ENCODE measurements at places on chromosomes 3 and 15.

GRCh38 chr15:57503911-57504598, 87.6 kb upstream of the MYZAP start:
- no peak for DNase-seq

DNA sequence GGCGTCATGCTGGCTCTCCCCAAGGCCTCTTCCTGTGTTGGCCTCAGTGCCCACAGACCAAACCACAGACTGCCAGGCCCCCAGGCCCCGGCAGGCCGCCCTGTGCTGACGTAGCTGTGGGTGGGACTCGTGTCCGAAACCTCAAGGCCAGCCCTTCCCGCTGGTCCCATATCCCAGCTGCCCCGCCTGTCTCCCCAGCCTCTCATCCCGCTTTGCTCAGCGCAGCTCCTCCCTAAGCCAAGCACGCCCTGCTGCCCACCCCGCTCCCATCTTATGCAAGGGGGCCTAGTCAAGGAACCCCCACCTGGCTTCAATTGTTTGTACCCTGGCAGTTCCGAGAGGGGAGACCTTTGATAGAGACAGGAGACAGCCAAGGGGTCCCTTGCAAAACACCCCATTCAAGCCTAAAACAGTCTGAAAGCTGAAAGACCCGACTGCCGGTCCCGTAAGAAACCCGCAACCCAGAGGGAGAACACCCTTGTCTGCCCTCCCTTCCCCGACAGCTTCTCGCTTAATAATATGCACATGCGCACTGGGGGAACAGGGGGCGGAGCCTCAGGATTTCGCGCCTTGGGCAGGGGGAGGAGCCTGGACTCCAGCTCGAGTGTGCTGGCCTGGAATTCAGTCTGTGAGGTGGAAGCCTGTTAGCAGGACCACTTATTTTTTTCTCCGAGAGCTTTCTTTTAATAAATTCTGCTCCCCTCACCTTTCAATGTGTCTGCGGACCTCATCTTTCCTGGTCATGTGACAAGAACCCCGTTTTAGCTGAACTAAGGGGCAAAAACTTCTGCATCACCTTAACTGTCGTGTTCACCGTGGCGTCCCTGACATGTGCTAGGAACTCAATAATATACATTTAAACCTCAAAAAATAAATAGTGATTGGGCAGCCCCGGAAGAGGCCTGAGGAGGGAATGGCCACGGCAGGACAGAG, 17.2 kb downstream of the TNFAIP8L3 start:
- no peak for DNase-seq

DNA sequence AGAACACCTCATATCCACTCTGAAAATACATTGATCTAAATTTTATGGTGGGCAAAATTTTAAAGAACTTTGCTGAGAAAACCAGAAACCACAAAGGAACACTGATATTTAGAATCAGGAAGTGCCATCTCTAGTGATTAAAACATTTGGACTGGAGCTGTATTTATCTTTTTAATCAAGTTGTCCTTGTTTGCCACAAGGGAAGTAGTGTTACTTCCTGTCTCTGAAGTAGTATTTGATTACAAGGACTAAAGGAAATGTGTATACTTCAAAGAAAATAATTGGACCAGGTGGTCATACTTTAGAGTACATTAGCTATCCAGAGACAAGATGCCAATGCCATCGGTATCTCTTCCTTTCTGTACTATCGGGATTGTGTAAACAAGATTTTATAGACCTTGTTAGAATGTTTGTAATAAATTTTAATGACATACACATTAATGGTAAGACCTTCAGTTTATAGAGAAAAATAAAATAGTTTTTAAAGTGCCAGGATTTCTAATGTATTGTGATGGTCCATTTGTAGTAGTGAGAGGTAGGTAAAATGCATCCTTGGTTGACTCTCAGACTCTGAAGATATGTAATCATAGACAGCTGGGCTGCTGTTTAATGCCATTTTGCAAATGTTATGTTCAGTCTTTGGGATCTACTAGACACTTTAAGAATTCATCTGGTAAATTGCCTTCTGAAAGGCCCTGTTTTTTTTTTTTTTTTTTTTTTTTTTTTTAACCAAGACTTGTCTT, 131.9 kb downstream of the B3GALNT1 start:
- peak; percentile 89 for DNase-seq

- no peak for DNase-seq
Measured at GRCh38 chr15:101517504-101517903, 28.0 kb upstream of the PCSK6 start.

DNA sequence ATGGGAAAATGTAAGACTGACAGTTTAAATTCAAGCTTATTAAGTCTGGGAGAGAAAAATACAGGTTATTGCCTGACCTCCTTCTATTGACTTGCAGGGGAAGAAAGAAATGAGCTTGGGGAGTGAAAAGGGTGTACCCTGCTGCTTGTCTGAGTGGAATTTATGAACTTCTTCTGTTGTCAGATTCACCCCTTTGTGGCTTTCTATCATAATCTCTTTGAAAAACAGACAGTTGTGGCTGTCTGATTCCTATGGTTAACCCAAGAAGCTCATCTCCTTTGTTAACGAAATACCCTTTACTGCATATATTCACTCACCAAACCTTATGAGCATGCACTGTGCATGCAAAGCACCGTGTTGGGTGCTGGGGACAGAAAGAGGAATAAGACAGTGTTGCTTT, 22.5 kb downstream of the GPD1L start:
- no peak for DNase-seq

- no peak for DNase-seq
Measured at GRCh38 chr3:45994419-45995235, 997 bp downstream of the FYCO1 start.

DNA sequence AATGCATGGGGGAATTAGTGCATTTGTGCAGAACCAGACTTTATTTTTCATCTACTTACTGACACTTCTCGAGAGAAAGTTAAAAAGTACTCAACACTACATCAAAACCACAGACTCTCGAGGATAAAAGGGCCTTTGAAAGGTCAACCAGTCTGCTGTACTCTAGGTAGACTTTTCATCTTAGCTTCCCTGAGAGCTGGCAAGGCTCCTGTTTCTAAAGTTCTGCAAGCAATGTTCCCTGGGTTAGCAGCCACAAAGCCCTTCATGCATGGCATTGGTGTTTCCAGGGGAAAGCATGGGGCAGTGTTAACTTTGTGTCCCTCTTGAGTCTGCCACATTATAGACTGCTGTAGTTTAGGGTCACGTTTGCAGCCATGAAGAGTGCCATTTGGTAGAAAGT, 106.4 kb upstream of the PFN2 start:
- no peak for DNase-seq

GRCh38 chr3:38690185-38690584, 40.7 kb upstream of the SCN5A start:
- DNase-seq: no peak

DNA sequence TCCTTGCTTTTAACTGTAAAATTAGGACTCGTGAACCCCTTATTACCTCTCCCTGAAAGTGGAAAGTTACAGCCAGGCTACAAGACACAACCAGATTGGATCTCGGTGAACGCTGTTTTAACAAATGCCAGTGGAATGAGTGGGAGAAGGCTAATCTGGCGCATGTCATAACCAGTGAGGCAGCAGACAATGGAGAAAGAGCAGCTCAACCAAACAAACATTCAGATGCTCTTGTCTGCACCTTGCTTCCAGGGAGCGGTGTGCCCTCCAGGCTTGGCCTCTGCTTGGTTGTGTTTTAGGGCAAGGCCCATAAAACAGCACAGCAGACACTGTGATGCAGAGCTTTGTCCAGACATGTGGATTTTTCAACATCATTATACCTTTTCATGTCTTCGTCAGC, 45.9 kb upstream of the ATP1B3 start:
- no peak for DNase-seq

DNA sequence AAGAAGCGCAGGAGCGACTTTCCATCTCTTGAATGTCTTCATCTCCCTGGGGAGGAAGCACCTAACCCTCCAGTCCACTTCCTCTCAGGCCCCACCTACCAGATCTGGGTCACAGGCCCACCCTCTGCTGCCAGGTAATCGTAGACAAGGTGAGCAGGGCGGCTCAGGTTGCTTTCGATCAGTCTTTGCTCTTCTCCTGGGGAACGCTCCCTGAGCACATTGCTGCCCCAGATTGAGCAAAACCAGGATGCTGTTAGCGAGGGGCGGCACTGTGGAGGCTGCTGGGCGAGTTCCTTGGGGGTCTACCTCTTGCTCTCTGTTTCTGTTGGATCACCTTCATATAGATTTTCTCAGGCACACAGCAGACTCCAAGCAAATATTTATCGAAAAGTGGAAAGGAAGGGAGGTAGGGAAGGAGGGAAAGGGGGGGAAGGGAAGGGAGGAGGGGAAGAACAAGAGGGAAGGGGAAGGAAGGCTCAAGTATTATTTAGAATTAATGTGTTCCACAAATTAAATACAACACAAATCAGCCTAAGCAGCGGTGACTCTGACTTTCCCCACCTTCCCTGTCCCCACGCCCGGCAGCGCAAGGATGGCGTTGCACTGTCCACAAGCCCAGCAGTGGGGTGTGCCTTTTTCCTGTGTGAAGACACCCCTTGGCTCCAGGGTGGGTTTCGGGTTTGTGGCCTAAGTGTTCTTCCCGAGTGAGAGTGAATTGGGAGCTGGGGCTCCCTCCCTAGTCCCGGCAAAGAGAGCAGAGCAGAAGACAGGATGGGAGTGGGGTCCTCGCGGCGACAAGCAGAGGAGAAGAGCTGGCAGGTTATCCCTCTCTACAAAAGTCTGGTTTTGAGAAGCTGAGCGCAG, 6.1 kb upstream of the PCSK6 start:
- DNase-seq: no peak
